ENCODE measurements at places on chromosomes 1 and 21.

DNA sequence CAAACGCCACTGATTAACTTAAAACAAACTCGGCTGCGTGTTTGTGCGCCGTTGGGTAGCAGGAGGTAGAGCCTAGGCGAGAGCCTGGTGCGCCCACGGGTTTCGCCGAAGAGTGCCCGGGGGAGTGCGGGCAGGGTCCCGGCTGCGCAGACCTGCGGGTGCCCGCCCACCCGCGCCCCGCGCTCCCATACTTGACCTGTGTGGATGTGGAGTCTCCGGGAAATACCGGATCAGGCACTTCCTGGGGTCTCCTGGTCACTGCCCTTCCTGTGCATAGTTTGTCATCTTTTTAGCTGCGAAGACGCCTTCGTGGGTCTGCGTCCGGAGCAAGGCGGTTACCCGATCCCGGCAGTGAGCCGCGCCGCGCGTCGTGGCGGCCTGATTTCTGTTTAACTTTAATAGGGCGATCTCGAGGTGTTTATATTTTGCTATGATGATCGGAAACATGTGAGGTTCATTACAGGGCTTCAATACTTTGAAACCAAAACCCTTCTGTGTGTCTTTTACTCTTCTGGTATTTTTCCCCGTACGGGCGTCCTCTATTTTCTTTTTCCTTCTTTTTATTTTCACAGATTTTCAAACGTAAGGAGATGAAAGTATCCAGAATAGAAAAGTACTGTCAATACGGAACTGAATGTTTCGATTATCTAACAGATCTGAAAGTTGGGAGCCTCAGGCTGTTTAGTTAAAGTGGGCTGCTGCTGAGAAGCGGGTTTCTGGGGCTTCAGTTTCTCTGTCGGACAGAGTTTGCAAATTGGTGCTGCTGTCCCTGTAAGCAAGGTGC, 15.2 kb downstream of the NR5A2 start:
- no peak for DNase-seq

DNA sequence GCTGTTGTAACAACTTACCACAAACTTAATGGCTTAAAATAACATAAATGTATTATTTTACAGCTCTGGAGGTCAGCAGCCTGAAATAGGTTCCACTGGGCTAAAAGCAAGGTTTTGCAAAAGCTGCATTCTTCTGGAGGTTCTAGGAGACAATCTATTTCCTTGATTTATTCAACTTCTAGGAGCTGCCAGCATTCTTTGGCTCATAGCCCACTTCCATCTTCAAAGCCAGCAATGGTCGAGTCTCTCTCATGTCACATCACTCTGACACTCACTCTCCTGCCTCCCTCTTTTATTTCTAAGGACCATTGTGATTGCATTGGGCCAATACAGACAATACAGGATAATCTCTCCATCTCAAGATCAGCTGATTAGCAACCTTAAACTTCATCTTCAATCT, 15.1 kb upstream of the FOXJ3 start:
- DNase-seq: no peak

DNA sequence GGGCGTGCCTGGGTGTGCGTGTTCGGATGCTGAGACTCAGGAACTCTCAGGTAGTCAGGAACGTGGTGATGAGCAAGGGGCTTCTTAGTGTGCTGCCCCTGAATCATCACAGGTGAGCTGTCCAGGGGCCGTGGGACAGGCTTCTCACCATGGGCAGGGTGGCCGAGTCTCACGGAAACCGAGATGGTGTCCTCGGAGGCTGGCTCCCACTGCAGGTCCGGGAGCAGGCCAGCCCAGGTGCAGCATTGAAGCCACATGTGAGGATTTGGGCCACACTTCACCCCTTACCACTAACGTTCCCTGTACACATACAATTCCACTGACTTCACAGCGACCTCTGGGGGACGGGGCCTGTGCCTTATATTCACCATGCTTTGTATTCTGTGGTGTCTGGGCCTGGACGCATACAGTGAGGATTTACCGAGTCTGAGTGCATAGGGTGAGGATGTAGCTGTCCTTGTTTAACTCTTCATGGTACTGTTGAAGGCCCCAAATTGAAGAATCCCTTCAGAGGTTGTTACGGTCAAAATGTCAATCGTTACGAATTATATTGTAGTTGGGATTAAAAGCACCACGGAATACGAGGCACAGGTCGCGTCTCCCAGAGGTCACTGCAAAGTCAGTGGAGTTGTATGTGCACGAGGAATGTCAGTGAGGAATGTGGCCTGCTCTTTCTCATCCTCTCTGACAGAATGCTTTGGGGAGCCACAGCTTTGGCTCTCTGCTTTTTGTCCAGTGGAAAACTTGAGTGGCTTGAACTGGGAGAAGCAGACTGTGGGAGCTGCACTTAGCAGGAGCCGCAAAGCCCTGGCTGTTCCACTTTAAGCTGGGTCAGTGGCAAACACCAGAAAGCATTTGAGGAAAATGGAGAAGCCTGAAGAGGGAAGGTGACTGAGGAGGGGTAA, 95.3 kb downstream of the MTR start:
- no peak for DNase-seq

GRCh38 chr21:40465382-40465781, 381.6 kb downstream of the DSCAM start:
- DNase-seq: no peak

GRCh38 chr1:207886227-207886626, 24.7 kb downstream of the CD34 start:
- no peak for DNase-seq

GRCh38 chr1:42822800-42823392, 5.7 kb upstream of the SVBP start:
- DNase-seq: no peak
